ENCODE measurements at places on chromosomes 3 and 15. TPM values are rescaled to one million over a fixed set of nuclear protein-coding genes. Genes with fewer than 3 reads are reported as not detected.
A peak's percentile ranks its signal among the peaks of the same experiment; 100 is the strongest.

DNA sequence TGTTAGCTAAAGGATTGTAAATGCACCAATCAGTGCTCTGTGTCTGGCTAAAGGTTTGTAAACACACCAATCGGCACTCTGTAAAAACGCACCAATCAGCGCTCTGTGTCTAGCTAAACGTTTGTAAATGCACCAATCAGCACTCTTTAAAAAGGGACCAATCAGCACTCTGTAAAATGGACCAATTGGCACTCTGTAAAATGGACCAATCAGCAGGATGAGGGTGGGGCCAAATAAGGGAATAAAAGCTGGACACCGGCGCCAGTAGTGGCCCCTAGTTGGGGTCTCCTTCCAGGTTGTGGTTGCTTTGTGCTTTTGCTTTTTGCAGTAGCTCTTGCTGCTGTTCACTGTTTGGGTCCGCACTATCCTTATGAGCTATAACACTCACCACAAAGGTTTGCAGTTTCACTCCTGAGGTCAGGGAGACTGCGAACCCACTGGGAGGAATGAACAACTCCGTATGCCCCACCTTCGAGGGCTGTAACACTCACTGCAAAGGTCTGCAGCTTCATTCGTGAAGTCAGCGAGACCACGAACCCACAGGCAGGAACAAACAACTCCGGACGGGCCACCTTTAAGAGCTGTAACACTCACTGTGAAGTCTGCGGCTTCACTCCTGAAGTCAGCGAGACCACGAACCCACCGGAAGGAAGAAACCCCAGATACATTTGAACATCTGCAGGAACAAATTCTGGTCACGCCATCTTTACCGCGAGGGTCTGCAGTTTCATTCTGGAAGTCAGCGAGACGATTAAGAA lies 1.1 kb upstream of the SUCLG2 start:
- no peak for DNase-seq

DNA sequence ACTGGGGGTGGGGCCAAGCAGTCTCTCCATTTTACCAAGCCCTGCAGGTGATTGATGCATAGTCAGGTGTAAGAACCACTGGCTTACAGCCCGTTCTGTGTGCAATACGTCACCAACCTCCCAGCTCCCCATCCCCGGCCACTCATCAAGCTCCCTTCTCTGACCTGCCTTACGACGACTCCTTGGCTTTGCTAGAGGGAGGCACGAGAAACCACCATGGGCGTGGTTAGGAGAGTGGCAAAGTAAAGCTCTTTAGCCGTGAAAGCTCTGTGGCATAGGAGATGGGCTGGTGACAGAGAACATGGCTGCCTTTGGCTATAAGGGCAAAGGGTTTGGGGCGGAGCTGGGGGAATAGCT lies 109.1 kb downstream of the BDH1 start:
- no peak for DNase-seq

GRCh38 chr3:119279101-119279554 lies 15.1 kb upstream of the ARHGAP31 start:
- peak; percentile 79 for DNase-seq

DNA sequence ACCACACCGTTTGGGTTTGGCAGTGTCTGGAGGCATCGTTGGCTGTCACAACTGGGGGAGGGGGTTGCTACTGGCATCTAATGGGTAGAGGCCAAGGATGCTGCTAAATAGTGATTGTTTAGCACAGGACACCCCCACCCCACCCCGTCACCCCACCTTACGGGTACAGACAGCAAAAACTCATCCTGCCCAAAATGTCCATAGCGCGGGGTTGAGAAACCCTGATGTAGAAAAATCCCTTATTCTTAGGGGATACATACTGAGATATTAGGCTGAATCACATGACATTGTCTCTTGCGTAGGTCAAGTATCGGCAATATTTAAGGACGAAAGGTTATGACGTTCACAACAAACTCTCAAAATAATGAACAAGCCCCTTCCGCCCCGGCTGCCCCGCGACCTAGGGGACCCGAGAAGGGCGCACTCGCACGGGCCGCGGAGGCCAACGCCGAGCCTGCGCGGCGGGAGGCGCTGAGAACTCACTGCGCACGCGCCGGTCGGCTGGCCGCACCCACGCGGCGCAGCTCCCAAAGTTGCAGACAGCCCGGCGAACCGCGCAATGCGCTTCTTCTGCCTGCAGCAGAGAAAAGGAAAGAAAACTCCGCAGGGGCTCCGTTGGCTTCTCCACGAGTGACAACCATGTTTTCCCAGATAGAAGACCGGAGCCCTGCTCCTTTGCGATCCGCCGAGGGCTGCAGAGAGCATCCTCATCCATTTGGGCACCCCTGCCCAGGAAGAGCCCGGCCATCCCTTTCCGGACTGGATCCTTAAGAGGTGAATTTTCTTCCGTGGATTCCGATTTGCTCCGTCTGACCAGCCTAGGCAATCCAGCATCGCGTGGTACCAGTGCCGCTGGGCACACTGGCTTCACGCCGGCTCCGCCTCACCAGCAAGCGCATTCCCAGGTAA lies 136.8 kb upstream of the CCDC54 start:
- peak; percentile 79 for DNase-seq

DNA sequence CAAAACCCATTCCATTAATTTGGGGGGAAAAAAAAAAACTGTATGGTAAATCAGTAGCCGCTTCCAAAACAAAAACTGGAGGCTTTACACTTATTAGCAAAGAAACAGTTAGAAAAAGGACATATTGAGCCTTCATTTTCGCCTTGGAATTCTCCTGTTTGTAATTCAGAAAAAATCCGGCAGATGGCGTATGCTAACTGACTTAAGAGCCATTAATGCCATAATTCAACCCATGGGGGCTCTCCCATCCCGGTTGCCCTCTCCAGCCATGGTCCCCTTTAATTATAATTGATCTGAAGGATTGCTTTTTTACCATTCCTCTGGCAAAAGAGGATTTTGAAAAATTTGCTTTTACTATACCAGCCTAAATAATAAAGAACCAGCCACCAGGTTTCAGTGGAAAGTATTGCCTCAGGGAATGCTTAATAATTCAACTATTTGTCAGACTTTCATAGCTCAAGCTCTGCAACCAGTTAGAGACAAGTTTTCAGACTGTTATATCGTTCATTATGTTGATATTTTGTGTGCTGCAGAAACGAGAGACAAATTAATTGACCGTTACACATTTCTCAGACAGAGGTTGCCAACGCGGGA lies 9.4 kb upstream of the RPL24 start:
- peak; percentile 74 for DNase-seq

GRCh38 chr3:153026026-153026425 lies 136.0 kb upstream of the RAP2B start:
- peak; percentile 61 for DNase-seq

DNA sequence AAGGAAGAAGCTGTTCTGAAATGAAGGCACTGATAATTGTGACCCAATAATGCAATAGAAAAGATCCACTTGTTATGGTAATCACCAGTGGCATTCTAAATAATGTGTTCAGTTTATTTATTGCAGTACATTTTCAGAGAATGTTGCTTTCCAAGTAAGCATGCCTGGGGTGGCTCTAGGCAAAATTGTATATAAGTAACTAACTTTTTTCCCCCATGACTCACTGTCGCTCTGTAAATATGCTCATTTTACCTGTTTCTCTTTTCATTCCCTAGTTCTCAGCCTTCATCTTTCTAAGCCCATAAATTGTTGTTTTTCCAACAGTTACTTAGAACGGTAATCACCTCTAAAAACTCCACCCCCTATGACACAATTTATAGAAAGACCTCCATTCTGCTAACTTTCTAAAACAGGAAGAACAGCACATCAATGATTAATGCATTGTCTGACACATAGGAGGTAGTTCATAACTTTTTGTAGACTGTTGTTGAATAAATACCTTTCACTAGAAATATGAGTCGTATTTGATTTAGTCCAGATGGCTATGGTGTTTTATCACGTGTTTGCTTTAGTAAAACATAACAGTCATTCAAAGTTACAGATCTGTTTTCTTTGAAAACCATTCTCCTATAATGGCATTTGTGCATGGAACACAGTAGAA lies 143.1 kb downstream of the LSAMP start:
- DNase-seq, result no peak

DNA sequence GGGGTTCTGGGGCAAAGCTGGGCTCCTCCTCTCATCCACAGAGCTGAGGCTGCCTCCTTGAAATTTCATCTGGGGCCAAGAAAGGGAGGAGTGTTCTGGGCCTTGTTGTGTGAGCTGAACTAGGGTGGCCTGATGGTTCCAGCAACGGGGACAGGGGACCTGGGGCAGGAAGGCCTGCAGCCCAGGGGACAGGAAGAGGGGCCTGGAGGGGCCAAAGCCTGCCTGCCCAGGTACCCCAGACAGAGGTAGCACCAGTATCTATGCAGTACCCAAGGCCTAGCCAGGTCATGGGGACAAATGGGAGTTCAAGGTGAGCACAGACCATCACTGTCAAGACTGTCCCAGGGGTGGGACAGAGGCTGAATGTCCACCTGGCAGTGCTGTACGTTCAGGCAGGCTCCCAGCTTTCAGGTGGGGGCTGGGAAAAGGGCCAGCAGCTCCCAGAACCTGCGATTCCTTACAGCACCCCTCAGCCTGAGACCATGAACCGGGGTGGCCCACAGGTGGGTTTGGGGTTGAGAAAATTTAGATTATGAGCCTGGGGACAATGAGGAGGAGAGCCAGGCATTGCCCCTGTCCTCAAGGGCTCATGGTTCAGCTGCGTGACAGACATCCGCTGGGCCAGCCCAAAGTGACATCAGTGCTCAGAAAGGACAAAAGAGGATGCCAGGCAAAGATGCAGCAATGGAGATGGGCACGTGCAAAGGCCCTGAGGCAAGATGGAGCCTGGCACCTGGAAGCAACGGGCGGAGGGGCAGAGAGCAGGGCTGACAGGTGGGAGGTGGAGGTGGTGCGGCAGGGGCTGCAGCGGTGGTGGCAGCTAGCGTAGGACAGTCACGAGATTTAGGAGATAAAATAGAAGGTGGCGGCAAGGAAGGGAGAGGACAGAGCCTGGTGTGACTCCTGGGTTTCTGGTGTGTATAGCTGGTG lies 28.0 kb downstream of the PSTPIP1 start:
- no peak for DNase-seq

DNA sequence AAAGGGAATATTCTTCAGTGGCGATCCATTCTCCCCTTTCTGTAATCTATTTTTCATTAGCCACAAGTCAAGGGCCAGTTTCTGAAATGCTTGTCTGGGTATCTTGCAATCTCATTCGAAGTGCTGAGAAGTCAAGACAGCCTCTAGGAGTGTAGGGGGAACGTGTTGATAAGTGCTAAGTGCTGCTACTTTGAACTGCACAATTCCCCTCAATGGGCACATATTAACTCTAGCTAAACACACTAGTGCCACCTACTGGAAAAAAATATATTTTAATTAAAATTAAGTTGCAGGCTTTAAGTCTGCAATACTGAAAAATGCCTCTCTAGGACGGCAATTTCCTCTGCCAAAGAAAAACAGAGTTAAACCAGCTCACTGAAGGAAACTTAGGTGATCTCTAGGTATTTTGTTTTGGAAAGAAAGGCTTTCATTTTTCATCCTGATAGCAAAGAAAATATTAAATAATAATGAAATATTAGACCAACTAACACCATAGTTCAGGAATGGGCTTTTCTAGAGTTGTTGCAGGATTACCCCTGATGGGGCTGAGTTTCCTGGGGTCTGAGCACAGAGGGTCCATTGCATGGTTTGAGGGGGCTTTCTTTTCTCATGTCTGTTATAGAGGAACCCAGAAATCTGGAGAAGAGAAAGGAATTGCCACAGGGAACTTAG lies 181.9 kb upstream of the KBTBD8 start:
- DNase-seq, result peak; percentile 69

DNA sequence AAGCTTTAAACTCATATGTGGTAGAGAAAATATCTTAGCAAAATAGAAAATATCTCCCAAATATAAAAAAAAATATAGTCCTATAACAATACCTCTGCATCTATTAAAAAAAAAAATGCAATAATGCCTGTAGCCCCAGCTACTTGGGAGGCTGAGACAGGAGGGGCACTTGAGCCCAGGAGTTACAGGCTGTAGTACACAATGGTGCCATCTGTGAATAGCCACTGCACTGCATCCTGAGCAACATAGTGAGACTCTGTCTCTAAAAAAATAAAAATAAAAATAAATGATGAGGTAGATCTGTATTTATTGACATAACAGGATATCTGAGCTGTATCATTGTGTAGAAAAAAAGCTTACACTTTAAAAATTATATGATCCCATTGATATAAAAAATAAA lies 70.4 kb downstream of the PFN2 start:
- no peak for DNase-seq

- DNase-seq, result peak; percentile 83
Observed at GRCh38 chr15:24772686-24773373, 97.3 kb downstream of the NPAP1 start.

DNA sequence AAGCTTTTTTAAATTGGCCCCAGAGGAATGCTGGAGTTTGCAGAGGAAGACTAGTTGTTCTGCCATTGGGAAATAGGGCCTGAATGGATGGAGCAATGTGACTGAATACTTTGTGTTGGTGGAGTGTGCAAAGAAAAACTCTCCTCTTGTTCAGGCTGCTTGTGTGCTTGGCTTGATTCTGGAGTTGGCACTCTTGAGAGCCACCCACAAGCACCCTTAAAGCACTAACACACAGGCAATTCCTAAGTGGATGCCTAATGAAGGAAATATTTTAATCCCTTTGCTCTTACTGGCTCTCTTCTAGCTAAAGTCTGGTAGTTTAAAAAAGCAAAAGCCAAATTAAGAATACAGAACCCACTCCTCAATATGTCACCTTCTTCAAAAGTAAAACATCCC lies 304.4 kb upstream of the C2CD4B start:
- DNase-seq, result no peak

- no peak for DNase-seq
Observed at GRCh38 chr3:195847055-195847950, 35.6 kb upstream of the MUC4 start.

- no peak for DNase-seq
Observed at GRCh38 chr15:59153466-59153865, 48.5 kb downstream of the CCNB2 start.

GRCh38 chr3:150069154-150069527 lies 98.4 kb upstream of the PFN2 start:
- DNase-seq, result no peak

DNA sequence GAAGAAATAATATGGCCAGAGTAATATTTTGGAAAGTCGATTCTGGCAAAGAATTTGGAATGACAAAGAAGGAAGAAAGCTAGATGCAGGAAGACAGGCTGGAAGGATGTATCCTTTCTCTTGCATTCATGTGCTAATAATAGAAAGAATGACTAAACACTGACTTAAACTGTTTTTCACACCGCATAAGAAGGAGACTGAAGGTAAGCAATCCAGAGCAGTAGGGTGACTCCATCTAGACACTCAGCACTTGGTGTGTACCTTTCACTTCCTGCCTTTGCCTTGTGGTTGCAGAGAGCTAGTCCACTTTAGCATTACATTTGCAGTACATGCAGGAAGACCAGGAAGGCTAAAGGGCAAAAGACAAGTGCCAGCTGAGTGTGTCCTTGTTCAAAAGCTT lies 234.6 kb downstream of the RBMS3 start:
- DNase-seq, result no peak

AHSG gene
- not detected for total RNA-seq

RBP2 gene
- total RNA-seq, result not detected

IL17RC gene
- total RNA-seq, result 11.5 TPM

KPNA1 gene
- total RNA-seq, result 20.6 TPM

ITIH1 gene
- total RNA-seq, result not detected

FBLN2 gene
- 2.6 TPM for total RNA-seq

AADACL2 gene
- total RNA-seq, result not detected

FBXW12 gene
- total RNA-seq, result not detected

KBTBD13 gene
- total RNA-seq, result not detected

ROPN1 gene
- total RNA-seq, result not detected

PCOLCE2 gene
- not detected for total RNA-seq

GABRR3 gene
- not detected for total RNA-seq

HGD gene
- under 0.01 TPM for total RNA-seq
